Activated CD4-positive, CD25-positive, alpha-beta regulatory T cell treated with anti-CD3 and anti-CD28 coated beads, Interleukin-2, amount 50 U/mL, for 24 hours (primary cell): ENCODE measurements at places on chromosomes 1 and 21.
A peak's percentile ranks its signal among the peaks of the same experiment; 100 is the strongest.

DNA sequence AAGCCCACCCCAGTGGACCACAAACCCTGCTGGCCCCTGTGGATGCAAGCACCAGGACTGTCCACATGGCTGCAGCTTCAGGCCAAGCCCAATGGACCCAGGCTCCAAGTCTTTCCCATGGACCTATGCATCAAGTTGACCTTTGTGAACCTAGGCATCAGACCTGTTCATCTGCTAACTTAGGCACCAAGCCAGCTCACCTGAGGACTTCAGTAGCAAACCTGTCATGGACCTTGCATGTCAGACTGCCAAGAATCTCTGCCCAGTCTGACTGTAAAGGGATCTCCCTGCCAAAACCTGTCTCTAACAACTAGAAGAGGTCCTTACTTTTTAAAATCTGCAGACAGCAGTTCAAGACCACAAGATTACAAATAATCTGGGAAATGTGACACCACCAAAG is 37.8 kb downstream of the FMO3 start:
- no peak for ATAC-seq

GRCh38 chr1:113138778-113139177 is 65.8 kb downstream of the LRIG2 start:
- no peak for ATAC-seq

DNA sequence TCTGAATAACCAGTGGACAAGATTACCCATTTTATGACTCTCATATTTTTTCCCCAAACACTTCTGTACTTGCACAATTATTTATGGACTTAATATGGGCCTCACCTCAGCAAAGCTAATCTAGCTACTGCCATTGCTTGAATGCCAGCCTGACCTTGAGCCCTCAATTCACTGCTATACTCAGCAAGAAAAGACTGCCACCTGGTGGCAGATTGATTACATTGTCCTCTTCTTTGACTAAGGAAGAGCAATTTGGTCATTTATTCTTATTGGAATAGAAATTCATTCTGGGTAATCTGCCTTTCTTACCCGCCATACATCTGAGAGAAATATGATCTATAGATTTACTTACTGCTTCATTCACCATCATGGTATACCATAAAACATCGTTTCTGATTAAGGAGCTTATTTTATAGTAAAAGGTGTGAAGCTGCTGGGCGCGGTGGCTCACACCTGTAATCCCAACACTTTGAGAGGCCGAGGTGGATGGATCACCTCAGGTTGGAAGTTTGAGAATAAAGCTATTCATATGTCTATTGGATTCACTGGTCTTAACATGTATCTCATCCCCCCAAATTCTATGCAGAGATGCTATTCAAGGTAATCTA is 32.9 kb upstream of the DIPK1A start:
- peak; percentile 93 for ATAC-seq

DNA sequence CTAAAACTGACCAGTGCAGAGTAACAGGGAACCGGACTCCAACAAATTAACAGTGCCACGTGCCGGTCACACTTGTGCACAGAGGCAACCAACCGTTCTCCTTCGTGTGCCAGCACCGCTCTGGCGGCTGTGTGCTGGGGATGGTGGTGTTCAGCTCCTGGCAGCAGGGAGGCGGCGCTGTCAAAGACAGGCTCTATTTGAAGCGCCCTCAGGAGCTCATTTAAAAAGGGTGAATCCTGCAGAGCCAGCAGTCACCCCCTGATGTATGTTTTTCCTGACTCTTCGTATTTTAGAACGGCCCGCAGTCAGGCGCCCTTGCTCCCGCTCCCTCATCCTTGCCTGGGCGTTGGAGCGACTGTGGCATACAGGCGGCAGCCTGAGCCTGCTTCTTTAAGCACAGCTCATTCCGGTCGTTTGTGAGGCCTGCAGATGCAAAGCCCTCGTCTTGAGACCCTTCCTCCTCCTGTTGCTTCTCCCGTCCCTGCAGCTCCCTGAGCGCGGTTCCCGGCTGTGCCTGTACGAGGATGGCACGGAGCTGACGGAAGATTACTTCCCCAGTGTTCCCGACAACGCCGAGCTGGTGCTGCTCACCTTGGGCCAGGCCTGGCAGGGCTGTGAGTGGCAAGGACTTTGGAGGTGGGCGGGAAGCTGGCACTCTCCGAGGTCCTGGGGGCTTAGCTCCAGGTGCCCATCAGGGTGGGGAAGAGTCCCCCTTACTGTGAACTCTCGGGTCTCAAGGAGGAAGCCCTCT is 1.1 kb downstream of the DFFB start:
- ATAC-seq, result no peak

DNA sequence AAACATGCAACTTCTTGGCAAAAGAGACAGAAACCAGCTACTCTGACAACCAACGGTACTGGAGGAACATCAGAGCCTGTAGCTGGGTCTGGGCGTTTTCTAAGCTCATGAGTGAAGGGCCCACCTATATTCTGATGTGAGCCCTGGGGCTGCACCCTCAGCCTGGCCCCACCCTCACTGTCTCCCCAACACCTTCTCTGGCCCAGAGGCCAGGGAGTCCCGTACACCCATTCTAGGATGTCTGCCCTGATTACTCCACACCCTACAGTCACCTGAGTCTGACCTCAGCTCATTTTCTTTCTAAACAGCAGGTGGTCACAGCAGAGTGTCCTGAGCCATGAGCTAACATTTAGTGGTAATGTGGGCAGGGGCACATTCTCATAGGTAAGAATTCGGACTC is 439.2 kb downstream of the MATN1 start:
- ATAC-seq, result no peak

DNA sequence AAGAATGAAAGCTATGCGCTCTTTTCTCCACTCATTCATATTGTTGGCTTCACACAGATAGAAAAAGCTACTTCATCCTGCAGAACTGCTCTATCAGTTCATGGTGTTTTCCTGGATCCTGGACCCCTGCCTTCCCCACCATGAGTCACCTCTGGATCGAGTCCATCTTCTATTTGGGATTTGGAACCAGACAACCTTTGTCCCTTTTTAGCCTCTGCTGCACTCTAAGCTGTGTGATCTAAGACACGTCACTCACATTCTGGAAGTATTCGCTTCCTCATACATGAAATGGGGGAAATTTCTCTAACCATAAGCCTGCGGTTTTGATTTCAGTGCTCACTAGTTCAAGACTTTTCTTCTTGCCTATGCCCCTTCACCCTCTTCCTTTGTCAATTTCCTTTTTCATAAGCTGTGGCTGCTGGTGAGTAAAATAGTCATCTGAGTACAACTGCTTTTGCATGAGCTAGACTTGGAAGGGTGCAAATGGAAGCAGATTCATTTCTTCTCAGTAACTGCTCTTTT is 14.1 kb upstream of the DEGS1 start:
- ATAC-seq, result peak; percentile 88
